ENCODE measurements at places on chromosomes 2 and 18.
A peak's percentile ranks its signal among the peaks of the same experiment; 100 is the strongest.

DNA sequence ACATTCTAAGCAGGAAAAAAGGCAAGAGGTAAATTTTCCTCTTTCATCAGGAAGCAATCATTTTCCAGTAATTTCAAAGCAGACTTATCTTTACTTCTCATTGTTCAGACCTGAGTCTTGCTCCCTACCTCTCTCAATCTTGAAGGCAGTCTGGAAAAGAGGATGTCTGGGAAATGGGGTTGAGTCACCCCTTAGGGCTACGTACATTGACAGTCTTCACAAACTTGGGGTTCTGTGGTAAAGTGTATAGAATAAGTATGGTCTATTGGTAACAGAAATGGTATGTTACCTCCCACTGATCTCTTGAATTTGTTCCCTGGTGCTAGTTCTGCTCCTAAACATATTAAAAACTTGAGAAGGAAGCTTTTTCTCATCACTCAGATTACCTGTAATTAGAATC, 361.3 kb downstream of the SS18 start:
- DNase-seq = no peak

GRCh38 chr2:10469955-10470608, 22.0 kb upstream of the ODC1 start:
- peak; percentile 80 for DNase-seq

GRCh38 chr2:204693262-204693661, 148.0 kb downstream of the PARD3B start:
- DNase-seq = no peak

- peak; percentile 91 for DNase-seq
Measured at GRCh38 chr2:196980001-196980400, 53.5 kb upstream of the PGAP1 start.

GRCh38 chr2:71455741-71456569, 2.6 kb downstream of the DYSF start:
- DNase-seq = no peak

DNA sequence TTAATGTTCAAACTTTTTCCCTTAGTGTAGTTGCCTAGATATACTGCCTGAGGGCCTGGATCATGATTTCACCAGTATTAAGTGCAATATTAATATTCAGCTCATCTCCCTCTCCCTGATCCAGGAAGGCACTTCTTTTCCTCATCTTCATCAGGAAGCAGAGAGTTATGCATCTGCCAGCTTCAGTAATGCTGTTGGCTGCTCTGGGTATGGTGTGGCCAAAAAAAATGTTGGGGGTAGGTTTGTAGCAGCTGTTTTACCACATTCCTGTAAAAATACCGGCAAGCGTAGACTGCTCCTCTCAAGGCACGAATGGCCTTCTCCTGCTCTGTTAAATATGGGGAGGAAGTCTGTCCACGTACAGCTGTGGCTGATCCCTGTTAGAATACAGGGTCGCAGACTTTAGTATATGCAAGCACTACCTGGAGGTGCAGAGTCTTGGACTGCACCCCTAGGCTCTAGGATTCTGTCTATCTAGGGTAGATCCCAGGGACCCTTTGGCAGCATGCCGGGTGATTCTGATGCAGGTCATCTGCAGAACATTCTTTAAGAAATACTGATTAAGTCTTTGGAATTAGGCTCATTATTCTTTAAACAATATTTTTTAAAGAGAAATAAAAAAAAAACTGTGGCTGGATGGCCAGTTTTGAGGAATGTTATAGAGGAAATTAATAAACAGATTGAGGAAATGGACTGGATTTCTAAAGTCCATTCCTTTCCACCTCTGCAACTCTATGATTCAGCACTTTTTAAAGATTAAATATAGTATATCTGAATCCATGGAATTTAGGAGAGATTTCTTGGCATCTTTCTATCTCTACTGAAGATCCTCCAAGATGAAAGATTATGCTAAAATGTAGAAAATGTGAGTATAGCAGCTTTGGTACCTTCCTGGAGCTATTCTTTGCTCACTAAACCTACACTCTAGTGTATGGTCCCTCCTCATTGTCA, 21.0 kb upstream of the GLS start:
- DNase-seq = no peak

DNA sequence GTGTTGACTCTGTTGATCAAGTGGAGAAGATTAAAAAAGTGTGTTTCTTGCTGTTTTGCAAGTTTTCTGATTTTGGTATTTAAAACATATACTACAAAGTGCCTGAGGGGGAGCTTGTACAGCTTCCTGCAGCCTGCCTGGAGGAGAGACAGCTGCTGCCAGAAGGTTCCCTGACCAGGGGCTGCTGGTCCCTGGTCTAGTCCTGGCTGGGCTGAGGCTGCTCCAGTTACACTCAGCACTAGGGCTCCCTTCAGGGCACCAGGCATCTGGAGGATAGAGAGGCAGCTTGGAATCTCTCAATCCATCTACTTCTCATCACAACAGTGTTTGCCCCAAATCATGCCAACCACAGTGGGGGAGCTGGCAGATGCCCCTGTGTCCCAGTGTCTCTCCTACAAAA, 4.8 kb downstream of the MC2R start:
- no peak for DNase-seq

DNA sequence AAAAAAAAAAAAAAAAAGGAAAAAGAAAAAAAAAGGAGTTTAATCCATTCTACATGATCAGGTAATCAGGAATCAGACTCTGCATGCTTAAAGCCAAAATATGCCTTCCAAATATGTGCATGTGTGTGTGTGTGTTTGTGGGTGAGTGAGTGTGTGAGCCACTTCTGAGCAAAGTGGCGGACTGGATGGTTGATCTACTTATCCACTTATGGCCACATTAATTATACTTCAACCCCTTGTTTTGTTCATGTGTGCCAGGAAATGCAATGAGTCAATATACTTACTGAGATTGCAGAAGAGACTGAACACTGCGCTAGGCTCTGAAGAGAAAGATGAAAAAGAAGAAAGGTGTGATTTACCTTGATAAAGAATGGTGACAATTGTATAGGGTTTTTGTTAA, 586.5 kb upstream of the NXPH2 start:
- DNase-seq = no peak

DNA sequence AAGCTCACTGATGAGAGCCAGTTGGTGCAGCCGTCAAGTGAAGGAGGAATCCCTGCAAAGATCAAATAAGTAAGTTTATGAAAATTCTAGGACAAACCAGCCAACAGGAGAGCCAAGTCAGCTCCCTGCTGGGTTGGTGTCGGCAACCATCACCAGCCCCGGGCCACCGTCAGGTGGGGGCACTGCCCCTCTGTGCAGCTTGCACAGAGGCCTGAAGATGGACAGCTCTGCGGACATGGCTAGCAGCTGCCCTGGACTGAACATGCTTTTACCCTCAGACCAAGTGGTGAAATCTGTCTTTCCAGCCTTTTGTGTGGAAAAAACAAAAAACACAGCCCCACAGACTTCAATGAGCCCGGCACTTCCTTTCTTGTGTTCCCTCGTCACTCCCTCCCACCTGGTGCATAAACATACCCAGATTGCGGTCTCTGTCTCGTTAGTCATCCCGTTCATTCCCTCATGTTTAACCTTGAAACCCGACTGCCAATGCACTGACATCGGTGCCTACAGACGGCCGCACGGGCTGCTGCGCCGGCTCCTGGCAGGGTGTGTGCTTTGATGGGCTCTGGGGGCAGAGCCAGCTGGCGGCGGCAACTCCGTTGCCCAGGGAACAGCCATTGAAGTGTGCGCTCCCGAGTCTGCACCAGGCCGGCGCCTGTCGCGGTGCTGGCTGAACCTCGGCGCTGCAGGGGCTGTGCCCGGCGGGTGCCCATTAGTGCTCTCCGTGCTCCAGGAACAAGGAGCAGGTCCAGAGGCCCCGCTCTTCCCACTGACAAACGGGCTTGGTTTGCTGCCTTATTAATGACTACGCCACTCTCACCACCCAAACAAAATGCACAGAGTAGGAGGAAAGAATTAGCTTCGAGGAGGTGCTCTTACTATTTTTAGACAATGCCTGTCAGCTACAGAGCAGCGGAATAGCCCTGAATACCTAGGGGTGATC, 95.3 kb downstream of the EIPR1 start:
- DNase-seq = peak; percentile 100

GRCh38 chr18:75679331-75679730, 251.8 kb upstream of the SMIM21 start:
- DNase-seq = no peak

DNA sequence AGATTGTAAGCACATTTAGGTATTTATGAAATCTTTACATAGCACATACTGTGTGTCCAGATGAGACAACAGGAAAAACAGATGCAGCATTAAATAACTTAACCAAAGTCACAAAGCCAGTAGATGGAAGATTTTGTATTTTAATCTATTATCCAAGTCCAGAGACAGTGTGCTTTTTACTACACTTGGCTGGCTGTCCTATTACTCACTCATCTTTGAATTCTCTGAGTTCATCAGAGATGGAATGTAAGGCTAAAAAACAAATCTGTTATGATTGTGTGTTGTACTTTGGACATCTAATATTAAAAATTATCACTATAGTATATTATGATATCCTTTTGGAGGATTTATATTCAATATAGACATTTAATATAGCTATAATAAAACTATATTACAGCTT, 1189.4 kb downstream of the DSC3 start:
- no peak for DNase-seq

DNA sequence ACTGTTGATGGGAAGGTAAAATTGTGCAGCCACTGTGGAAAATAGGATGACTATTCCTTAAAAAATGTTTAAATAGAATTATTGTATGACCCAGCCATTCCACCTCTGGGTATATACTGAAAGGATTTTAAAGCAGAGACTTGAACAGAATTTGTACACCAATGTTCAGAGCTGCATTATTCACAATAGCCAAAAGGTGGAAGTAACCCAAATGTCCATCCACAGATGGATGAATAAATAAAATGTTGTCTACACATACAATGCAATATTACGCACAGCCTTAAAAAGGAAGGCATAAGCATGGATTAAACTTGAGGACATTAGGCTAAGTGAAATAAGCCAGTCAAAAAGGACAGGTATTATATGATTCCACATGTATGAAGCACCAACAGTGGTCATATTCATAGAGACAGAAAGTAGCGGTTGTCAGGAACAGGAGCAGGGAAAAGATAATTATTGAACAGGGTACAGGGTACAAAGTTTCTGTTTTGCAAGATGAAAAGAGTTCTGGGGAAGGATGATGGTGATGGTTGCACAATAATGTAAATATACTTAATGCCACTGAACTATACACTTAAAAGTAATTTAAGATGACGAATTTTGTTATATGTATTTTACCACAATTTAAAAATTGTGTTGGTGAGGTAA, 39.4 kb downstream of the EVA1A start:
- no peak for DNase-seq

DNA sequence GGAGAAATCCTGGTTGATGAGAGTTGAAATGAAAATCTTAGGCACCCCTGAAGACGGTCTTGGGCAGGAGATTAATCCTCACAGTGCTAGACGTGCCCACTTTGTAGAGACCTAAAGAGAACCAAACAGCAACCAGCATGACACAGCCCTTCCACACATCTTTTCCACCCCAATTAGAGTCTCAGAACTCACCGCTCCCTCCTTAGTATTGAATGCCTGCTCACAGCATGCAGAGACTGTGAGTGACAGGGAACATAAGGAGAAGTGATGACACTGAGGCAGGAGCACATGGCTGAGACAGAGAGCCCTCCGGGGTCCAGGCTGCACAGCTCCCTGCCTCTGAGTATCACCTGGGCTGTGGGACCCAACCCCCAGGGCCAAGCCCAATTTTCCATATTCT, 367.6 kb downstream of the EIPR1 start:
- no peak for DNase-seq

GRCh38 chr2:196949116-196949515, 22.6 kb upstream of the PGAP1 start:
- DNase-seq = no peak

DNA sequence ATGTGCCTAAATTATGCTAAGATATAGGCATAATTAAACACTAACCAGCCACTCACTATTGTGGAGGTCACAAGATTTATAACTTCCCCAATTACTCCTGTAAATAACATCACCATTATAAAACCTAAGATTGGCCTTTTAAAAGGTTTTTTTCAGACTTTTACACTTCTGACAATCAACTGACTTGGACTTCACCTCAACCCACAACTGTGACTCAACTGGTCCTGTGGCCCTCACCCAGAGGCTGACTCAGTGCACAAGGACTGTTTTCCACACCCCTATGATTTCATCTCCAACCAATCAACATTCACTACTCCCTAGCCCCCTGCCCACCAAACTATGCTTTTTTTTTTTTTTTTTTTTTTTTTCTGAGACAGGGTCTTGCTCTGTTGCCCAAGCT, 11.6 kb downstream of the TTR start:
- DNase-seq = no peak

GRCh38 chr2:53530126-53530525, 237.5 kb upstream of the CHAC2 start:
- no peak for DNase-seq

- no peak for DNase-seq
Measured at GRCh38 chr18:47975105-47975504, 44.6 kb upstream of the SMAD2 start.

DNA sequence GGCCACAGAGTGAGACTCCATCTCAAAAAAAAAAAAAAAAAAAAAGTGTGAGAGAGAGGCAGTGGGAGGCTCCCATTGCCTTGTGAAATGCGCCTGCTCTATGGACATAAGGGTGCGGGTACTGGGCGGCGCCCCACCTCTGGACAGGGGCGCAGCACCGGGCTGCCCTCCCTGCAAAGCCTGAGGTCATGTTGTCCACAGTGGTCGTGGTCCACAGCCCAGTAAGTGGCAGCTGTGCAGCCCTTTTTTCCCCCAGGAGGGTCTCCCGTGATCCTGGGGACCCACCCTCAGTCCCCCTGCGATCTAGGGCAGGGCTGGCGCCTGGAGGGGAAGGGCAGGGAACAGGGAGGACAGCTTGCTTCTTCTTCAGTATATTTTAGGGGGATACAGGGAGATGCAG, 37.8 kb downstream of the LPIN1 start:
- no peak for DNase-seq

DNA sequence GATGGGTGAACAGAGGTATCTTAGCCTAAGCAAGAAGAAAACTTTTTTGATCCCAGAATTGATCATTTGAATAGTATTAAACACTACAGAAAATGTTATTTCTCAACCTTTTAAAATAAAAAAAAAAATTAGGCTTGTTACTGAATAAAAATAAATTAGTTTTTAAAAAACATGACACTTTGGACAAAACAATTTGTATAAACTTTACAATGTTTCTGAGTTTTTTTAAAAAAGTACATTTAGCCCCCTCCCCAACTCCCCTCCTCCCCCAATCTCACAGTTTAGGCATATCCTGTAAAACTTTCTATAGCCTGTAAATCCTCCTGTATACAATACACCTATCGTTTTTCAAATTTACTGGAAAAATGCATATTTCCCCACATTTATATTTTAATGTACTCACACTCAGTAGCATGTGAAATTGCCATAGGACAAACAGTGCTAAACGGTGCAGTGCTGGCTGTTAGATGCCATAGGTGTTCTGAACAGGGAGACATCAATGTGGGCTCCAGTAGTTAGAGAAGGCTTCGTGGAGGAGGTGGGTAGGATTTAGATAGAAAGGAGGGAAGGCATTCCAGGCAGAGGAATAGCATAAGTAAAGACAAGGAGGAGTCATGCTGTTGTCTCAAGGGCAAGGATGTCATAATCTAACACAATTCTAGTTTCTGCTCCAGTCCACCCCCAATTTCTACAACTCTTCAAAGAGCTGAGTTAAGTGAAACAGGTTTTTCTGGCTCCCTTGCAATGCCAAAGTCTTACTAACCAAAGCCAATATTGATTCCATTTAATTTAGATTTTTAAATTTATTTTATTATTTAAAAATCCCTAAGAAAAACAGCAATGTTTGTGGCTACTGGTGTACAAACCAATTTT, 50.9 kb downstream of the SP3 start:
- DNase-seq = no peak

GRCh38 chr2:65144571-65144970, 14.7 kb upstream of the RAB1A start:
- DNase-seq = no peak

- peak; percentile 84 for DNase-seq
Measured at GRCh38 chr2:31333527-31334183, 80.9 kb downstream of the XDH start.
